ENCODE measurements at places on chromosomes 4 and X.
A peak's percentile ranks its signal among the peaks of the same experiment; 100 is the strongest.

DNA sequence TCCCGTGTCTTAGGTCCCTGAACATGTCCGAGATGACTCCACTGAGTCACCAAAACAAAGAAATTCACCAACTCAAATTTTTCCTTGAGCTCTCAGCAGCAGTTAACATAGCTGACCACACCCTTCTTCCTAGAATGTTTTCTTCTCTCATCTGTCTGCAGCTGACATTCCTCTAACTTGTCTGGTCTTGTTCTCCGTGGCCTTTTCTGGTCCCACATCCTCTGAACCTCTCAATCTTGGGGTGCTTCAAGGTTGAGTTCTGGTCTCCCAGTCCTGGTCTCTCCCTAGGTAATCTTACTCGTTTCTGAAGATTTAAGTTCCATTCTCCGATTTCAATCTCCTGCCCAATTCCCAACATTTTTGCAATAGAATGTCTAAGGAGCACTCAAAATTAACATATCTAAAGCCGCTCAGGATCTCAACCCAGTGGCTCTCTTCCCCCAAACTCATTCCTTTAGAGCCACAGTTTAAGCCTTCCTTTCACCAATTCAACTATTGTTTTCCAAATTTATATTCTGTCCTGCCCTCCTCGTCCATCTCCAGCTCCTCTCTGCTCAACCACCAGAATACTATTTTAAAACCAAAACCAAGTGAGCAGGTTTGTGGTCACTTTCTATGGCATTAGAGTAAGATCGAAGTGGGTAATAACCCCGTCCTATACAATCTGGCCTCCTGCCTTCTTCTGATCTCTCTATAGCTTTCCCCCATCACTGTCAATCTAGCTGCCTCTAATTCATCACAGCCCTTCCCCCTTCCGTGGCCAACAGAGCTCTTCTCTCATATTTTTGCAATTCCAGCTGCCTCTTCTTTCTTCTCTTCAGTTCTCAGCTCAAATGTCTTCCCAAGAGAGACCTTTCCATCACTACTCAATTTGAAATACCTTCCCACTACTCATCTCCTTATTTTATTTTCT lies 1.2 kb downstream of the TRIML2 start:
- no peak for DNase-seq

DNA sequence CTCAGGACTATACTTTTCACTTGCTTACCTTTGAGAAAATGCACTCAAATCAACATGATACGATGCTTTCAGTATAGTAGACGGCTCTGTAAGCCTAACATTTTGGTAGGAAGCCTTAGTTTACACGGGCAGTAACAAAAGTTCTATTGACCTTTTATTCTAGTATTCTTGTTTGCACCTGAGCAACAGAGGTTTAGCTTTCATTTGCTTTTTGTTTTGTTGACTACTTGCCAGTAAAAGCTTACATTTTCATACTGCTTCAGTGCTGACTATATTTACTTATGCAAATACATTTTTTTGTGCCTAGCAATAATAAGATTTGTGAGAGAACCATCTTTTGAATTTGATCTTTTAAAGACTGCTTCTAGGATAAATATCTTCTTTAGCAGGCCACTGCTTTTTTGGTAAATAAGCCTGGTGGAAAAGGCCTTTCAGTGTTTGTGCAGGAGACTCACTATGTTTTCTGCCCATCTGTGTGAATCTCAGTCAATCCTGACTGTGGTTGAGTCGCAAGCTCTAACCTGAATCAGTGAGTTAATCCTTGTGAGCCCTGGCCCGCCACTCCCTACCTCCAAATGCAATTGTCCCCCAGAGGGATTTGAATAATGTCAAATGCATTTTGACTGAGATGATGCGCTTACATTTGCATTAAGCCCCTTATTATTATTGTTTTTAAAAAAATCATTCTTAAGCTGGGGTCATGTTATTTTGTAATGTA lies 21.9 kb downstream of the FHIP1A start:
- DNase-seq: no peak

DNA sequence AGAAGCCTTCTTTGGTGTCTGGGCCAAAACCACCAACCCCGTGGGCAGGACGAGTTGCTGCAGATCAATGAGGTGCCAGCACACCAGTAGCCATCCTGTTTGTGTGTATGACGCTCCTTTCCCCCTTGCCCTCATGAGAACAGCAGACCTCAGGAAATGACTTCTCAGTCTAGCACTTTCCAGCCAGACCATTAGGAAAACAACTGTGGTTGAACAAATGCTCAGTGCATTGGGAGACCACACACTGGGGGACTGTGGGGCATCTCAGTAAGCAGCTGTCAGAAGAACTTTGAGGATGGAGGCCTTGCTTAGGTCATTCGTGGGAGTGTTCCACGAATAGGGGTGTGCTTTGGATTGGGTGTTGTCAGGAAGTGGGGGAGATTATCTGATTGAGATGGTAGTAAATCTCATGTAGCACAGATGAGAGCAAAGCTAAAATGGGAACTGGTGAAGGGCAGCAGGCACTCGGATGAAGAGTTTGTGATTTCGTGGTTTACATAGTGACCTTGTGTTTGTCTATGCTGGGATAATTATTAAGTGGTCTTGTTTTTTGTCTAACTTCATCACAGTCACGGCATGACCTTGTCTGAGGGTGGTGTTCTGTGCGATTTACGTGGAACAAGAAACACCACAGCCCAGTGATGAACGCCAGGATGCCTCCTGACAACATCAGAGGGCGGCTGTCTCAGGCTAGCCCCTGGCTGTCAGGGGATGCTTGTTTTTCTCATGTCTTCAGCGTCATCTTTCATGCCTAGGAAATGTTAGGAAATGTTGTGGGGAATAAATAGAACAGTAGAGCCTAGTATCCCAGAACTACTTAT lies 70.1 kb downstream of the USP46 start:
- peak; percentile 22 for DNase-seq

DNA sequence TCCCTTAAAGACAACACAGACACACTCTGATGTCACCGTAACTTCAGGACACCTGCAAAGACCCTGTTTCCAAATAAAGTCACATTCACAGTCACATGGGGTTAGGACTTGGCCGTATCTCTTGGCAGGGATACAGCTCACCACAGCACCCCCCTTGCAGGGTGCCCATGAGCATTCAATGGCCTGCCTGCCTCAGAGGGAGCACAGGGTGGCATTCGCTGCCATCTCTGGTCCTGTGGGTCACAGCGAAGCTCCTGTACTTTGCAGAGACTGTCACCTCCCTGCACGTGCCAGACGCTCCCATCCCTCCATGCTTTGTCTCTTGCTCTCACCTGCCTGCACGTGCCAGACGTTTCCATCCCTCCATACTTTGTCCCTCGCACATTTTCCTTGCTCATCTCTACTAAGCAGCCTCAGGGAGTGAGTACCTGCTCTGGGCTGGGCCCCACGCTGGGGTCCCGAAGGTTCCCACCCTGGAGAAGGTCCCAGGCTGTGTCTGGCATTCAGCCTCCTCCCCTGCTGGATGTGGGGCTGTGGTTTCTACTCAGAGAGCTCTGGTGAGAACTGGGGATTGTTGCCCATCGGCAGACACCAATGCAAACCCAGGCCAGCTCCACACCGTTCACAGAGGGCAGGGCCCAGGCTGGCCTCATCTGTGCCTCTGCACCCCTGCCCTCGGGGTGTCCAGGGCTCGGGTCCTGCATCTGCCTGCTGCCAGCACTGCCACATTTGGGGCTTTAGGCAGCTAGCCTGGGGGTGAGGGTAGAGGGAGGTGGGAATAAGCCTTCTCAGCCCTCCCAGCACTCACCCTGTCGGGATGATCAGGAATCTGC lies 15.8 kb downstream of the HTRA3 start:
- no peak for DNase-seq

GRCh38 chr4:163600727-163601126 lies 106.2 kb downstream of the TMA16 start:
- DNase-seq: no peak

GRCh38 chr4:165398570-165398969 lies 19.8 kb downstream of the CPE start:
- DNase-seq: no peak

DNA sequence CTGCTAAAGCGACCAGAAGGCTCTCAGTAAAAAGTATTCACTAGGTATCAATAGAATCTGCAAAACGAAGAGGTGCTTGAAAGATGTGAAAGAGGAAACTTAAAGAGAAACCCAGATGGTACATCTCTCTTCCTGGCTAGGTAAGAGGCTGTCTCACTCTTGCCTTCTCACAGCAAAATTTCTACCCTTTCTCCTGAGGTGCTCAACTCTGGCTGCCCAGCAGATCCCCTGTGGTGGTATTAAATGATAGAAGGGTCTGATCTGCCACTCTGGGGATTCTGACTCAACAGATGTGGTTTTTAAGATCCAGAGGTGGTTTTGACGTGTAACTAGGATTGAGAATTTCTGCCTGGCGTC lies 14.9 kb upstream of the TSPAN5 start:
- no peak for DNase-seq

- DNase-seq: peak; percentile 65
Measured at GRCh38 chr4:13656569-13657405, 29.3 kb upstream of the BOD1L1 start.

DNA sequence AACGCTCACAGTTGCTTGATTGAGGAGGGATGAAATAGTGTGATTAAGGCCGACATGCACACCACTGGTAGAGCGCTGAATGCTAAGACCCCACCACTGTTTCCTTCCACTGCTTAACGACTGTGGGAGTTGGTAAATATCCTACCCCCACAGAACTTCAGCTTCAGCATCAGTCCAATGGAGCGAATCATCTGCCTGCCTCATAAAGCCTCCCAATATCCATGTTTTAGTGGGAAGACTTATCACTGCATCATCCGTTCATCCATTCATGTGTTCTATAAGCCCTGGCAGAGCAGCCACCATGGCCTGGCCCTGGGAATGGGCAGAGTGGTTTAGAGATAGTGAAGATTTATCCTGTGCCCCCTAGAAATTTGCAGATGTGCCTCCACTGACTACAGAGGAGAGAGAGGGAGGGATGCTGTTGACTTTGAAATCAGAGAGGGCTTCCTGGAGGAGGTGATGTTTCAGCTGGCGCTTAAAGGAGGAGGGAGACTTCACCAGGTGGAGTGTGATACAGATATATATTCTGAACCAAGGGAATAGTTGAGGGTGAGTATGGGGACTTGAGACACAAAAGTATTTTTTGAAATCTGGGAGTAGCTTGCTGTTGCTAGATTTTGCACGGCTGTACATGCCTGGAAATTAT lies 71.9 kb upstream of the STX18 start:
- no peak for DNase-seq

- no peak for DNase-seq
Measured at GRCh38 chrX:53594354-53594753, 92.2 kb downstream of the HUWE1 start.

- no peak for DNase-seq
Measured at GRCh38 chrX:54494166-54494988, 1.7 kb downstream of the FGD1 start.

DNA sequence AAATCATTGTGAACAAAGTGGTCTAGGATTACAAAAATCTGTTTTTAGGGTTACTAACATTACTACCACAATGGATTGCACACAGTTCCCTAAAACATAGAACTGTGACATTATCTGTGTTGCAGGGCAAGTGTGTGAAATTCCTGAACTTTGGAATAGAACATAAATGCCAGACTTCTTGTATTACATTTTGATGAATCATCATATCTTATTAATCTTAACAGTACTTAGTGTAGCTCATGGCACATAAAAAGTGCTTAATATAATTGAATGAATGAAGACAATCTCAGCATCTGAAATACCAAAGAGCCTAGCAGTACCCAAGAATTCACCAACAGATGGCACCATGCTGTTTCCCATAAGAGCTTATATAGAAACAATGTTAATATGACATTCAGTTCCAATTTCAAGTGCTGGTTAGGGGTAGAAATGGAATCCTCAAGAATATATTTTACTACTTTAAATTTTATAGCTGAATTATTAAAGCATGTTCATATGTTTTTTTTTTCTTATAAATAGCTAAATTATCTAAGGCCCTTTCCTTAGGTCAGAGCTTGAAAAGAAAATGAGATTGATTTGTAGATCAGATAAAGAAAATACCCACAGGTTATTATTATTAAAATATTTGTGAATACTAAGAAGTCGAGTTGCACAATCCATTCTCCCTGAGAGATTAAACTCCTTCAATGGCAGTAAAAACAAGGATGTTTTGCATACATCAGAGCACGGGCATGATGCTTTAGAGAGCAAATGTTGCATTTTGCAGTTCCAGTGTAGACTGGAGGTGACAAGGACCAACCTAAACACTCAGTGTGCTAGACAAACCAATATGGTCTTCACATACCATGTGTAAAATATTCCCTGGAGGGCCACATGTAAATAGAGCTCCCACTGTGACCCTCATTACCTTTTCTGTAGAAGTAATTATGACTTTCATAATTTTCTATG lies 25.7 kb upstream of the SHISA3 start:
- no peak for DNase-seq

DNA sequence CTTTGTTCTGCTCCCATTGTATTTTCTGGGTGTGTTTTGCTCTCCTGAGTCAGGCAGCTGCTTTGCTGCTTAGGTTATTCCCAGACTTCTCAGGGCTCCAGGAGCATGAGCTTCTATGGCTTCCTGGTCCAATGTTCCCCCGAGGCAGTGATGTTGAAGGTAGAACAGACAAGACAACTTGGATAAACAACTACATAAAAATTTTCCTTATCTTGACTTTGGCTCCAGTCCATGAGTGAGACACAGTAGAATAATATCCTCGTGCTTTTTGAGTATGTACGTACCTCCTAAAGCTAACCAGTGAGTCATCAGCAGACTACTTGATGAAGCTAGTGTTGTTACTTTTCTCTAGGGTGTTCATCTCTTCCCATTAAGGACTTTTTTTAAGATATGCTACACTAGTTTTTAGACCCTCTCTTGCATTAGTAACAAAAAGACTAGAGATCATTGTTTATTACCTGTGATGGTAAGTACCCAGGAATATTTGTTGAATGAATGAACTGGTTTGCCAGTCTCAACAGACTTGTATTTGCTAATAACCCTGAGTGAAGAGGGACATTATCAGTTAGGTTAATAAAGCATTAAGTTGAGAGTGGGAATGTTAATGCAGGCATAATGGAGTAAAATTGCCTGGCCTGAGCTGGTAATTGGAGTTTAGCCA lies 131.9 kb downstream of the FHIP1A start:
- DNase-seq: no peak

- no peak for DNase-seq
Measured at GRCh38 chrX:39629001-39629400, 468.8 kb downstream of the BCOR start.

DNA sequence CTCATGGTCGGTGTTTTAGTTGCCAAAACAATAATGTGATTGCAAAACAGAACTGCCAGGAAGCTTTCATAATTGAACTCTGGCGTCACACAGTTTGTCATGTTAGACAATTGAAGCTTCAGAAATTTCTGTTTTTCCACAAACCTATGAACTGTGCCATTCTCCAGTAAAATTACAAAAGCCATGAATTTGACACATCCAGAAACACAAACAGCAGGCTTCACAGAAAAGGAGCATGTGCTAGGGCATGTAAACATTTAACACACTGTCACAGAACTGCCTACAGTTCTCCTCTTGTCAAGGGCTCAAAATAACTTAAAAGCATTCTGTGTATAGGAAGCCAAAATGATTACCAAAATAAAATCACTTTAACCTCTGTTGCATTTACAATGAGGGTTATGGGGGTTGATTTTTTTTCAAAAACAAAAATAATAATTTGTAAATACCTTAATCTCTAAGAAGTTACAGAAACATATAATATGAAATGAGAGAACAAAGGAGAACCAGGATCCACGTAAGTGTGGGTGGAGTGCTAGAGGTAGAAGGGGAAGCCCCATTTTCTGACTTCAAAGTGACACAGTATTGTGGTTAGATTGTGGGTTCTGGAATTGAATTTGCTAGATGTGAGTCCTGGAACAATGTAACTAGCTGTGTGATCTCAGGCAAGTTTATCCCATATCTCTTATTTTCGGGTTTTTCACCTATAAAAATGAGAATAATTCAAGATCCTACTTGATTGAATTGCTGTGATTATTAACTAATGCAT lies 295.0 kb downstream of the CENPC start:
- no peak for DNase-seq

GRCh38 chr4:90727938-90728337 lies 600.7 kb downstream of the CCSER1 start:
- no peak for DNase-seq

All from activated T-cell treated with anti-CD3 and anti-CD28 coated beads, Interleukin-2, amount 50 U/mL, for 1 hour (primary cell).